ENCODE measurements at places on chromosomes 3 and 15.

DNA sequence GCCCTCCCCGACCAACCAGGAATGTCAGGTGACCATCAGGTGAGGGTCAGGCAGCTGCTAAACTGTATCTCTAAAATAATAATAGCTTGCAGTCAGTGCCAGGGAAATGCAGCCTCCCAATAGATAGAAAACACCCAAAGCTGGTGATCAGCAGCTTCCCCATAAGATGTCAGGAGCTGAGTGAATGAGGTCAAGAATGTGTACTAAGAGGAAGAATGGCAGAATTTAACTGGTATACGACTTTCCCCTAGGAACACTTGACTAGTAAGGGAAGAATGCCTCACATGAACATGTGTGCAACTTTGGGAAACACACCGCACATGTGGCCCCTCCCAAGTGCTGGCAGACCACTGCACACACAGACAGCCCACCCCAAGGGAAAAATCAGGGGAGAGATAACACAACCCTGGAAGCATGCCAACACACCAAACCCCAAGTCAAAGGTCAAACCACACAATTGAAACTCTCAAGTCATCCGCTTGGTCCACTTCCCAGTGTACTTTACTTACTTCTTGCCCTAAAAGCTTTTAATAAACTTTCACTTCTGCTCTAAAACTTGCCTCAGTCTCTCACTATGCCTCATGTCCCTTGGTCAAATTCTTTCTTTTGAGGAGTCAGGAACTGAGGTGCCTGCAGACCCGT lies 806.5 kb downstream of the OTOL1 start:
- DNase-seq = no peak

GRCh38 chr15:61835029-61835428 lies 225.2 kb downstream of the VPS13C start:
- no peak for DNase-seq

DNA sequence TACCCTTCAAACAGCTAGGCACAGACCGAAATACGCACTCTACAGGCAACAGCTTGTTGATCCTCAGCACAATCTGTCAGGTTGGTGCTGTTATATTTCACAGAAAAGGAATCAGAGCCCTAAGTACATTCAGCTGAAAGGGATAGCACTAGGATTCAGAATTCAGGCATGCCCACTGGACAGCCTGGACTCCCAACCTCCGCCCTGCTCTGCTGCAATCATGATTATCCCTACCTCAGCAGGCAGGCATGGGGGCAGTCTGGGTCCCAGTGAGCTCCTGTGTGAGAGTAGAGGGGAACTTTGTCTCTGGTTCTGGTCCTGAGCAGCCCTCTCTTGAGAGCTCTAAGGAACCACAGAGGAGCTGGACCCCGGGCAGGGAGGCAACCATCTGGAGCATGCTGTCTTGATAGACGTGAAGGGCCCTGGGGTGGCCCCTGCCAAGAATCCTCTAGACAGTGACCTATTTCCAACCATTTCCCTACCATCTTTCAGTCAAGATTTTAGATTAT lies 23.4 kb upstream of the NOX5 start:
- no peak for DNase-seq

DNA sequence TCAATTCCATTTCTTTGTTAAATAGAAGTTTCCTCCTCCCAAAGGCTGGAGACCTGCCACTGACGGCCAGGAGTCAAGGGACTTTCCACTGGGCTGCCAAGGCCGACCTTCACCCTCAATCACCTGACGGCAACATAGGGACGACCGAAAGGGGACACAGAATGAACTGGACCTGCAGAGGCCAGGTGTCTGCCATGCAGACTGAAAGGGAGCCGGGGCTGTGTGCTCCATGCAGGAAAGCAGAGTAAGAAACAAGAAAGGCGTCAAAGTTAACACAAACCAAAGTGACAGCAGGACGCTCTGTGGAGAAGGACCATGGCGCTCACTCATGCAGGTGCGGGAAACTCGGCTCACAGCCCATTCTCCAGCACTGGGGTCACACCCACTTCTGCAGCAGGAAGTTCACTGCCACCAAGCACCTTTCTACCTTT lies 26.1 kb downstream of the ZXDC start:
- DNase-seq = no peak

DNA sequence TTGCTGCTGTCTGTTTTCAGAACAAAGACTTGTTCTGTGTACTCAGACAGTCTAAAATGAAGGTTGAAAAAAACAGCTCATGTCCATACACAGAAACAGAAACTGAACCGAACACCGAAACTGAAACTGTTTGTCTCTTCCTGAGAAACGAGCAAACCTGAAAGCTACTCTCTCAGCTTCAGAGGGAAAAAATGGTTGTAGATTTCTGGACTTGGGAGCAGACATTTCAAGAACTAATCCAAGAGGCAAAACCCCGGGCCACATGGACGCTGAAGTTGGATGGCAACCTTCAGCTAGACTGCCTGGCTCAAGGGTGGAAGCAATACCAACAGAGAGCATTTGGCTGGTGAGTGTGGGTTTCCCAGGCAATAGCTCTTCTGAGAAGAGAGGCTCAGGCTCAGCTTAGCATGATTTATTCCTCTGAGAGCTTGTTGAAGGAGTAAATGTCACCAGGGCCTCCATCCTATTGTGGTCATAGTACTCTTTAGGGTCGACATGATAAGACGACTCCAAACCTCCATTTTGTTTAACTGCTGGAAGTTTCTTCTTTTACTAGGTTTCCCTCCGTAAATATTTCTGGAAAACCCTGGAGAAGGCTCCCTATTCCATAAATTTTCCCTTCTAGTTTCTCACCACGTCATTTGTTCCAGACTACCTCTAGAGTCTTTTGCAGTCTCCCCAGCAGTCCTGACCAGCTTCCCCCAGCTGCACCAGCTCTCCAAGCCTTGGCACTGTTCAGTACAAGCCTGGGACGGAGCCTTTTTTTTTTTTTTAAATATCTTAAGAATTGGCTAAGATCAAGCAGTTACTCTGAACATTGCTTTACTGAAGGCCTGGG lies at the start of gene RTP4:
RTP4 (plus strand) TSS at position 135 of the 838 bp plus-strand sequence; CDS start at position 192, 57 bp downstream.
- peak; percentile 44 for DNase-seq

DNA sequence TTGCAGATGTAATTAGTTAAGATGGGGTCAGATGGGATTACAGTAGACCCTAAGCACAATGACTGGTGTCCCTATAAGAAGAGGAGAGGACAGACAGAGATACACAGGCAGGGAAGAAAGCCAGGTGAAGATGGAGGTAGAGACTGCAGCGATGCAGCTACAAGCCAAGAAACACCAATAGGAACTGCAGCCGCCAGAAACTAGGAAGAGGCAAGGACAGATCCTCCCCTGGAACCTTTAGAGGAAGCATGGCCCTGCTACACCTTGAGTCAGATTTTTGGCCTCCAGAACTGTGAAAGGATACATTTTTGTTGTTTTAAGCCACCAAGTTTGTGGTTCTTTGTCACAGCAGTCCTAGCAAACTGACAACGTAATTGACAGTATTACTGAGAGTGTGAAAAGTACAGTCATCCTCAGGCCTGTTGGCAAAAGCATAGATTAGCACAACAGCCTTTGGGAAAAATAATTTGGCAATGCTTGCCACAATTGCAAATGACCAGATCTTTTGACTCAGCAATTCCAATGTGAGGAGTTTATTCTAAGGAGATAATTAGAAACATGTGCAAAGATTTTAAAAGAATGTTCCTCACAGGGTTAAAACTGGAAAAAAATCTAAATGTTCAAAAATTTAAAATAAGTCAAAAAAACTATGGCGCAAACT lies 82.6 kb upstream of the TJP1 start:
- DNase-seq = no peak

GRCh38 chr3:5092018-5092417 lies 30.1 kb upstream of the ARL8B start:
- no peak for DNase-seq

DNA sequence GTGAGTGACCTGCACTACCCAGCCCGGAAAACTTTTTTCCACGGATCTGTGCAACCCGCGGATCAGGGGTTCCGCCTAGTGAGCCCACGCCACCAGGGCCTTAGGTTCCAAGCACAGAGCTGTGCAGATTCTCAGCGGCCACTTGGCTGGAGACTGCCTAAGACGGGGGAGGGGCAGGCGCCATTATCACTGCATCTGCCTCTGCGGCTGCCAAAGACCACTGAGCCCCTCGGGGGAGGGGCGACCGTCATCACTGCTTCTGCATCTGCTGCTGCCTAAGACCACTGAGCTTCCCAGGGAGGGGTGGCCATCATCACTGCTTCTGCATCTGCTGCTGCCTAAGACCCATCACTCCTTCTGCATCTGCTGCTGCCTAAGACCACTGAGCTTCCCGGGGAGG lies 460.2 kb downstream of the OCA2 start:
- no peak for DNase-seq

- no peak for DNase-seq
Observed at GRCh38 chr3:151946606-151947005, 73.2 kb downstream of the SUCNR1 start.

DNA sequence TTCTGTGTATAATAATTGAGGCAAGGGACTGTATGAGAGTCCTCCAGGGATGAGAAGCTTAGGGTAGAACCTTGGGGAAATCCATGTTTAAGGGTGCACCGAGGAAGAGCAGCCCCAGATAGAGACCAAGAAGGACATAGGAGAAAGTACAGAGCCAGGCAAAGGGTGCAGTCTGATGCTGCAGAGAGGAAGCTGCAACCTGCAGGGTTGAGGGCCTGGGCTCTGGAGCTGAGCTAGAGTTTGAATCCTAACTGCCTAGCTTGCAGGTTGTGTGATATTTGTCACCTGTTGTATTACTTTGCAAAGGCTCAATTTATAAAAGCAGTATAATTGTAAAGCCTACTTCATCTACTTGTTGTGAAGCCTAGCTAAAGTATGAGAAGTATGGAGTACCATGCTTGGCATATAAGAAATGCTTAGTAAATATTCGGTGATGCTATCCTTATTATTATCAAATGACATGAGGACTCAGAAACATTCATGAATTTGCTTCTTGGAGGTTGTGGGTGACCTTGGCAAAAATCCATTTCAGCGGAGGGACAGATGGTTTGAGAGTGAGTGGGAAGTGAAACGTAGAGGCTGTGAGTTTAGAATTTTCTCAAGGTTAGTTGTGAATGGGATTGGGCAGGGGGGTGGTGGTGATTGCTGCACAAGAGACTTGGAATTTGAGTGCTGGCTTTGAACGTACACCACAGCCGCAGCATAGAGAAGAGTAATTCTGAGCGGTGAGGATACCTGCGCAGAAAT lies 43.8 kb downstream of the PLCL2 start:
- no peak for DNase-seq

DNA sequence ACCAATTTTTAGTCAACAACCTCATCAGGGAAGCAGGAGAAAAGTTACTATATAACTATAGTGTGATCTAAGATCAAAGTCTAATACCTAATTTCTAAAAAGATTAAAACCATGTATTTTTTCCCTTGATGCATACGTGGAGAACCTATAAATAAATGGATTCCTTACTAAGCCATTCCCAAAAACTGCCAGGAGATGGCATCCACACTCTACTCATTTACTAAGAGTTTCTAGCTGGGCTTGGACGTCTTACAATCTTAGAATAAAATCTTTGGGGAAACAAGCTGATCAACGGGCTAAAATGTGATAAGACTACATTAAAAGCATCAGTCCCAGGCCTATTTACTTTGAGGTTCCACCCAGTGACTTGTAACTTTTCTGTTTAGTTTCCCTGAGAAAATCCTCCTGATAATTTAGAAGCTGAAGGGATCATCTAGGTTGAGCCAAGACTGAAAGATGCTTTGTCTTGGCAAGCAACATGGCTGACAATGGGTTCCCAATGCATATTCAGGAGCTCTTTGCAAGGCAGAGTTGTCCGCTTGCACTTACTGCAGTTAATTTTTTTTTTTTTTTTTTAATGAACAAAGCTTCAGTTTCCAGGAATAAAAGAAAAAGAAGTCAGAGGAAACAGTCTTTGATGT lies 85.5 kb upstream of the FGF12 start:
- peak; percentile 50 for DNase-seq

GRCh38 chr15:80214910-80215309 lies 37.1 kb downstream of the CTXND1 start:
- no peak for DNase-seq

- no peak for DNase-seq
Observed at GRCh38 chr3:29079358-29079757, 201.5 kb upstream of the RBMS3 start.

GRCh38 chr3:142356818-142357217 lies 91.0 kb downstream of the XRN1 start:
- DNase-seq = no peak

GRCh38 chr3:94065819-94066480 lies 3.1 kb downstream of the NSUN3 start:
- no peak for DNase-seq

DNA sequence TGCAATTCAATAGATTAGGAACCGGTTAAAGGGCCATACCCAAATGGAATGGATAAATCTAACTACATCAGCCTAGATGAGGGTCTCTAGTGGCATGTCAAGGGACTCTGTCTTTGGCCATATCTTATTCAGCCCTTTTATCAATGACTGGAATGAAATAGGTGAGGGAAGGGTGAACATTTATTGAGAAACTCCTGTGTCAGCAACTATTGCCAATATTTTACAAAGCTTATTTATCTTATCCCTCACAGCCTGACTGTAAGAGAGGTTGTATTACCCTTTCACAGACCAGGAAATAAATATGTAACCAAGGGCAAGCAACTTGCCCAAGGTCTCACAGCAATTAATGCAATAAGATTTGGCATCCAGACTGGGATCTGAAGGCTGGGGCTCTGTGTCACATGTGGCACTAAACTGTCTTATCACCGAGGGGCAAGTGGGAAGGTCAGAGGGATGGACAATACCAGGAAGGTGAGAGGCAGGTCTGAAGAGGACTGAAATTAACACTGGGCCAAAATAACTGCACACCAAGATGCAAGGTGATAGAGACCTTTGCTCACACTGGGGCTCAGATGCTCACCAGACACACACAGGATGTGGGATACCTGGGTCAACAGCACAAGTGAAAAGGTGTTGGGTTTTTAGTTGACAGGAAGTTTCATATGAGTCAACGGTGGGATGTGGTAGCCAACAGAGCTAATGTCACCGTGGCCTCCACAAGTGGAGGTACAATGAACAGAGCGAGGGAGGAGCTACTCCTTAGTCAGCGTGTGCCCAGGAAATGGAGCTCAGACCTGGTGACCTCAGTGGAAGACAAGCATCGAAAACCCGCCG lies 261.3 kb downstream of the RPLP1 start:
- DNase-seq = no peak

- DNase-seq = no peak
Observed at GRCh38 chr3:156334841-156335545, 214.6 kb downstream of the KCNAB1 start.

DNA sequence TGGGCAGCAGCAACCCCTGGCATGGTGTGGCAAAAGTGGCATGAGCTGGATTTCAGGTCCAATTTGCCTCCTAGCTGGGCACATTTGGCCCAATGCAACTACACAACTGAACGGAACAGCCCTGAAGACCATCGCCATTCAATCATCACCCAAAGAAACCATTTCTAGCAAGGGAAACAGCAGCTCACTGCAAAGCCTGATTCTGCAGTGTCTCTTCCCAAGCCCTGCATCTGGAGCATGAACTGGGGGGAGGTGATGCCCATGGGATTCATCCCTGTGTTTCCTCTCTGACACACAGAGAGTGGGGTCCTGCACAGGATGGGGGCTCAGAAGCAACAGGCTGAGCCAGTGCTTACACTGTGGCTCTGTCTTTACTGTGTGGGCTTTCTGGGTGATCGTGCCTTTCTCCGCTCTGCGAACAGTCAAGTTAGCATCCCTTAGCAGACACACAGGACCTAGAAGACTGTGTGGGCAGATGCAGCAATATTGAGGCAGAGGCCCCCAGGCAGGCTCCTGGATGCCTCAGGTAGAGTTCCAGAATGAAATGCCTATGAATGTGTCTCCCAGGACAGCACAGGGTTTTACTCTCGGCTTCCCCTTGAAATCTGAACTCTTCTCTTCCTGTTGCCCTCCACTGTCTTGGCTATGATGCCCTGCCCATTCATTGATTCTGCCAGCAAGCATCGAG lies 91.1 kb upstream of the ALDH1A3 start:
- DNase-seq = no peak
